Aortic smooth muscle cell (primary cell): ENCODE measurements at places on chromosomes 12 and 14. TPM values are rescaled to one million over a fixed set of nuclear protein-coding genes. Genes with fewer than 3 reads are reported as not detected.

The SDS gene
- total RNA-seq, result 0.13 TPM in 1 of 2 replicates, not detected in the other

The RIMBP2 gene
- total RNA-seq, result not detected in 2 replicates

The CIROP gene
- 0.06 and 0.13 TPM in 2 replicates for total RNA-seq

The SLC10A1 gene
- total RNA-seq, result not detected in 2 replicates

The NPFF gene
- not detected in 2 replicates for total RNA-seq

The GLT1D1 gene
- not detected in 2 replicates for total RNA-seq

The GARIN6 gene
- not detected in 2 replicates for total RNA-seq
